ENCODE measurements at places on chromosomes 16 and 17.

DNA sequence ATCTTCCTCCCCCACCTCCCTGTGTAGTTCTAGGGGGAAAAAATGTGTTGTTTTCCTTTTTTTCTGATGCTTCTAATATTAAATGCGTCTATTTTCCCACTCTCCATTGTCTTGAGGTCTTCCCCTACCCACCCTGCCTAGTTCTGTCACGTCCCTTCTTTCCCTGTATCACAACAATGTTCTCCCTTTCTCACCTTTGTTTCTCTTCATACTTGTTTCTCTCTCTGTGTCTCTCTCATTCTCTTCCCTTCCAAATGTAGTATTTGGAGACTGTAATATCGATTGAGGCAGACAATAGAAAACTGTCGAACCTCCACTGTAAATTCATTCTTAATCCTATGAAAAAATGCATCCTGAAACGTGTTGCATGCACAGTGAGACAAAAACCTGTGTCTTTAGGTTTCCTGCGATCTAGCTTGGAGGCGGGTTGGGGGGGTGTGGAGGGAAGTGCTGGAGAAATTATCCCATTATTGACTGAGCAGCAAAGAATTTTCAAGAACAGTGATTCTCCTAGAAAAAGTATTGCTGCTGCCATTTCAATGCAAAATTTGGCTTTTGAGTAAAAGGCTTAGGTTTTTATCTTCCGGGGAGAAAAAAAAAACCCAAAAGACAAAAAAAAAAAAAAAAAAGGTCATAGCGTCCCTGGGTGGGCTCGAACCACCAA is 1.3 kb upstream of the PSMB3 start:
- no peak for DNase-seq

DNA sequence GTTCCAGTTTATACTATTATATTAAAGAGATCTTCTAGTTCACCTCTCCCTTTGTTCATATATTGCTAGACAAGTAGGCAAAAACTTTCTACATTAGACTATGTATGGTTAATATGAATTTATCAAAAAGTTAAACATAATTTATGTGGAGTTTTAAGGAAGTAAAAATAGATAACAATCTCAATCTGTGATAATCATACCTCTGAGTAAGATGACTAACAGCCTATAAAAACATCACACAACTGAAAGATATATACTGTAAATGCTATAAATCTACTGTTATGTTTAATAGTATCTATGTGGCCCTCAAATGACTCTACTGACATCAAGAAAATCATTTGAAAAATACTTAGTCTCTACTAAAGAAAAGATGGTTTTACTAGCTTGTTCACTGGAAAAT is 37.1 kb downstream of the AP1G1 start:
- no peak for DNase-seq

DNA sequence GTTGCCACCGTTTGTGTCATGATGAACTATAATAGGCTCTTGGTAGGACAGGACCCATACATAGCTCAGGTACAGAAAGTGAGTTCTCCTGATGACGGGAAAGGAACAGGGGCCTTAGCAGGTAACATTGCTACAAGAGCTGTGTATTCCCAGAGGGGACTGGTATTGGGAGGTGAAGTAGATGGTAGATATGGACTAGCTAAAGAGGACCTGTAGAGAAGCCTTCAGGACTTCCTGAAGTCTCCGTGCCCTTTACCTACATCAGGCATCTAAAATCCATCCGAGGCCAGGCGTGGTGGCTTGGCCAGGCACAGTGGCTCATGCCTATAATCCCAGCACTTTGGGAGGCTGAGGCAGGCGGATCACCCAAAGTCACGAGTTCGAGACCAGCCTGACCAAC is 12.7 kb upstream of the SMARCD2 start:
- DNase-seq = no peak

- no peak for DNase-seq
These were observed 681 bp upstream of the PLA2G15 start for GRCh38 chr16:68244481-68244902.

DNA sequence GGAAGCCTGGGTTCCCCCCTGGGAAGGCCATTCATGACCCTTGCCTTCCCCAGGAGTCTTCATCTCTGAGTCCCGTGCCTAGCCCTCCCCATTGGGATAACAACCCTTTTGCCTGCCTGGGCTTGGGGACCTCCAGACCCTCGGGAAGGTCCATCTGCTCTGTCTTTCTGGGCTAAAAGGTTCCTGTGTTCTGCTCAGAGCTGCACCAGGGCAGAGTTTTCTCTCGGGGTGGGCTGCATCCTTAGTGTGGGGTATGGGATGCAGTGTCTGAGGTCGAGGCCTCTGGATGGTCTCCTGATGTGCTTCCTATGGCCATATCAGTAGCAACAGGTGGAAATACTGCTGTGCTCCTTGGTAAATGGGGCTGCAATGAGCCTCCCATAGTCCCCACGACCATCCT is 22.9 kb upstream of the PLLP start:
- no peak for DNase-seq

DNA sequence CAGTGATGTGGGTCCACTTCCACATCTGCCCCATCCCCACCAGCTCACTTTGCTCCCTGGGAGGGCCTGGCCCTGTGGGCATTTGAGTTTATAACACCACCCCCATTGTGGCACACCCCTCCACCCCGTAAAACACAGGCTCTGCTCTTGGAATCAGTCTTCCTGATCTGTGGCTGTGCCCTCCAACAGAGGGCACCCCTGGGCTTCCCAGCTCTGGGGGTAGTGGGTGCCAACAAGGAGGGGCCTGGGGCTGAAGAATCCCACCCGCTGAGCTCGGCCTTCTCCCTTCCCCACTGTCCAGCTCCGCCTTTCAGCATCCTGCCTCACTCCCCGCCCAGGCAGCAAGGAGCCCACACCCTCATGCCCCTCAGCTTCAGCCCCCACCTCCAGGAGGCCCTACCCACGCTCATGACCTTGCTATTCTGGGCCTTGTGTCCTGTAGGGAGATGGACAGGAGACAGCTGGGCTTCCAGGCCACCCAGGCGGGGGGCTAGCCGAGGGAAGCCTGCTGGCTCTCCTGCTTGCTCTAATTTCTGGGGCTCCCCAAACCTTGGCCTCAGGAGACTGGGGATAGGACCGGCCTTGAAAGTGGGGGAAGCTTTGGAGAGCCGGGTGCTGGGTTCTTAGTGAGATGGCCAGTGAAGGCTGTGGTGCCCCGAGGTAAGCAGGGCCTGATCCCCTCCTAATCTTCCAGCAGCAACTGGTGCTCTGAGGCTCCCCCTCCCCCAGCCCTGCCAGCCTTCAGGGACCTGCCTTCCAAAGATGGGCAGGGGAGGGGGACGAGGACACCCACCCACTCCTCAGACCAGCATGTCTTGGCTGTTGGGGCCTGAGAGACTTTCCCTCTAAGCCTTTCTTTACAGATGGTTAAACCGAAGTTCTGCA is 2.9 kb upstream of the ATP2A1 start:
- no peak for DNase-seq

DNA sequence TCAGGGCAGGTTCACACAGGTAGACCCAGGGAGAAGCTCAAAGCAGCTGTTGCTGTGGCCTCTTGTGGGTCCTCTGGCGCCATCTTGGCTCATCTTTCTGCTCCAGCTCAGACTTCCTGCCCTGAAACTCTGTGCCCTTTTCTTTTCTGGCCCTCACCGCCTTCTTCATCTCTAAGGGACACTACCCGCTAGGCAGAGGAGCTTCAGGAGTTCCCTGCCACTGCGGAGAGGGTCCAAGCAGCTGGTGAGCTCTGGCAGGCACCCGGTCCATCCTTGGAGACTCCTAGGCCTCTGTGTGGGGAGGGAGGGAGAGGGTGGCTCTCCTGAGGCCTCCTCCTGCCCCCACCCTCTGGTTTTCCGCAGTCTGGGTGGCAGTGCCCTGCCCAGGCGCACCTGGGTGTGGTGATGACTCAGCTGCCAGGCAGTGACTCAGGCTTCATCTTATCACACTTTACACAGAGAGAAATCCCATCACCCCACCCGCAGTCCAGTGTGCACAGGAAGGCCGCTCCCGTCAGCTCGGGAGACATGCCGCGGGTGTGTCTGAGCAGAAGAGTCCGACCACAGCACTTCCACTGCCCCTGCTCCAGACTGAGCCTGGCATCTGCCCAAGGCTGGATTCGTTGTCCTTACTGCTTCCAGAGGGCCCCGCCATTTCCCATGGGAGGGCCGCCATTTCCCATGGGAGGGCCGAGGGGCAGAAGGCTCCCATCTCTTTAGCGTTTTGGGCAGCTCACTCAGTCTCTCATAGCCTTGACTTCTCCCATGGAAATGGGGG is 7.3 kb downstream of the NT5C start:
- no peak for DNase-seq

GRCh38 chr16:31484491-31485171 is 1.7 kb downstream of the SLC5A2 start:
- no peak for DNase-seq

DNA sequence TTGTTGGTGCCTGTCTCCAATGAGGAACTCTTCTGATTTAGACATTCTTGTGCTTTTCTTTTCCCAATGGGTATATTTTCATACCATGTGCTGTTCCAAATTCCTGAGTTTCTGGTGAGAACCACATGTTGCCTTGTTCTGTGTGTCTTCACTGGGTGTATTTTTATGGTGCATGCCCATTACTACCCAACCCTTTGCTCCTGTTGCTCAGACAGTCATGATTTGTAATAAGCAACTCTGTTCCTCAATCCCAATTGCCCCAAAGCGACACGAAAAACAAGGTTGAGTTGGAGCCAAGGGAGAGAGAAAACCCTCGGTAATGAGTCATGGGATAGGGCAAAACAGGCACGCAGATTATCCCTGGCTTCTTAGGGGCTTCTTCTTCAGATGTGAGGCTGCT is 101.8 kb downstream of the ABCA8 start:
- DNase-seq = no peak

GRCh38 chr17:62966426-62967204 is 580 bp downstream of the TANC2 start:
- DNase-seq = no peak
